ENCODE measurements at places on chromosomes 16 and 17.

DNA sequence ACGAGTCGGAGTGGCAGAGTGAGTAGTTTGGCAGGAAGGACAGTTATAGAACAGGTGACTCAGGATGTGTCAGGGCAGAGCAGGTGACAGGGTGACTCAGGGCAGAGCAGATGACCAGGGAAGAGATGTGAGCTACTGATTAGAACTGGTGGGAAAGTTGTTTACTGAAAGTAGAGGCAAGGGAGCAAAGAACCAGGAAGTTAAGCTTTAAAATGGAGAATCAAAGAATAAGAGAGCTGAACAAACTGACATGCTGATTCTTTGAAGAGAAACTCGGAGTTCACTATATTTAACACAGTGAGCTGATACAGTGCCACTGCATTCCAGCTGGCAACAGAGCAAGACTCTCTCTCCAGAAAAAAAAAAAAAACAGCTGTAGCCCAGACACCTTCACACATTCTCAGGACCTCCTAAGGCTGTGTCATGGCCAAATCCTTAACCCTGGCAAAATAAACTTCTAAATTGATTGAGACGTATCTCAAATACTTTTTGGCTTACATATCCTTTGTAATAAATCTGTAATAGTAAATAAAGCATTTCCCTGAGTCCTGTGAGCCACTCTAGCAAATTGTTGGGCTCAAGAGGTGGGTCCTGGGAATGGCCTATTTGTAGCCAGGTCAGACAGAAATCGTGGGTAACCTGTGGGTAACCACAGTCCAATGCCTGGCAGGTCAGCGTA, 12.3 kb upstream of the UBE2I start:
- no peak for DNase-seq

- DNase-seq = no peak
Measured at GRCh38 chr16:78142788-78143187, 43.3 kb downstream of the WWOX start.

- no peak for DNase-seq
Measured at GRCh38 chr17:7651097-7651664, 455 bp downstream of the ATP1B2 start.

DNA sequence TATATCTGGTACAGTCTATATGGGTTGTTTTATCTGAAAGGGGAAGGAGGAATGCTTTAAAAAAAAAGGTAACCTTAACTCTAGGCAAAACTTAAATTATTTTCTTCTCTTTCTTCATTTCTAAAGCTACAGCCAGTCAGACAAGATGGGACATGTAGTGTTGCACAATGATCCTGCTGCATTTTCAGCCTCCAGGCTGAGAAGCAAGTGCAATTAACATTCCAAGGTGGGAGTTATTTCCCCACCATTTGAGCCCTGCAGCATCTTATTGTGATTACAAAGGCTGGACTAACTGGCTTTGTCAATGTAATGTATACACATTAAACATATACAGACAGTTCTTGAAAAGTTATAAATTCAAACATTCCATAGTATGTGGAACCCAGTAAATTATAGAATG, 22.6 kb upstream of the NF1 start:
- no peak for DNase-seq

GRCh38 chr16:81457326-81458133, 12.9 kb downstream of the CMIP start:
- DNase-seq = no peak

GRCh38 chr17:57463103-57463885, 207.0 kb downstream of the MSI2 start:
- no peak for DNase-seq

- DNase-seq = no peak
Measured at GRCh38 chr16:2092256-2092620, 43.5 kb downstream of the PKD1 start.

DNA sequence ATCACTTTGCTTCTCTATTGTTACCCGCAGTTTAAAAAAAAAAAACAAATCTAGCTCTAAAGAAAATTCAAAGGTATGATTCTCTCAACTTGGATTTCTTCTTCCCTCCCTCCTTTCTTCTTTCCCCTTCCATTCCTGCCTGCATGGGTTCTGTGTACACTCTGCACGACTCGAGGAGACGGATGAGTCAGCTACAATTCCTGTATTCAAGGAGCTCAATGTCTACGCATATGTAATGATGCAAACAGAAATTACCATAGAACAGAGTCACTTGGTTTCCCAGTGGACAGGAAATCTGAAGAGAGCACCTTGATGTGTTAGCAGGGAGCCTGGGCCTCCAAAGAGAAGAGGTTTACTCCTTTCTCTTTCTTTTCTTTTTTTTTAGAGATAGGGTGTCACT, 92.3 kb downstream of the VPS53 start:
- peak; percentile 0 for DNase-seq

GRCh38 chr17:27353033-27353460, 59.1 kb downstream of the WSB1 start:
- DNase-seq = no peak

GRCh38 chr16:79042886-79043285, 557.7 kb downstream of the MAF start:
- DNase-seq = no peak

GRCh38 chr17:31211352-31212012, 85.6 kb downstream of the OMG start:
- peak; percentile 19 for DNase-seq

DNA sequence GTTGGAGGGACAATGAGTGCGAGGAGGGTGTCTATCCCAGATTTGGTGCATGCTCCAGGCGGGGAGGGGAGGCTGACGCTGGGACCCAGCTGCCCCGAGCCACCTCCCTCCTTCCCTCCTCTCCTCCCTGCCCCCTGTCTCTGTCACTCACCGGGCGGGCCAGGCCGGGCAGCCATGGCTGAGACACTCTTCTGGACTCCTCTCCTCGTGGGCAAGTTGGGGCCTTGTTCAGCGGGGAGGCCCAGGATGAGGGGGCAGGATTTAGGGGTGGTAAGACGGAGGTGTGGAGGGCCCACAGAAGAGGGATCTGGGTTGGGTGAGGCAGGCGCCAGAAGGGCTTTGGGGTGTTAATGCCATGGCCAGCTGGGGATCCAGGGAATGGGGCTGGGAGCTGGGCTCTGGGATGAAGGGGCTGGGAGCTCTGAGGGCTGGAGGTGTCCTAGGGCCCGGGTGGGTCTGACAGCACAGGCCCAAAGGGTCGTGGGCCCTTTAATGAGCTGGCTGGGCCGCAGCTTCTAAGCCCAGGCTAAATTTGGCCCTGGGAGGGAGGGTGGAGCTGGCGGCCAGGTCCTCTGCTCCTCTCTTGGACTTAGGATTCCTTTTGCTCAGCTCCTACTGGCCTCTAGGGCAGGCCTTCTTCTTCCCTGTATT, at the start of gene SGCA:
Gene SGCA, plus strand, starts transcription at position 139 of the 651 bp plus-strand sequence. Its CDS starts 36 bp downstream, at position 175.
- no peak for DNase-seq

DNA sequence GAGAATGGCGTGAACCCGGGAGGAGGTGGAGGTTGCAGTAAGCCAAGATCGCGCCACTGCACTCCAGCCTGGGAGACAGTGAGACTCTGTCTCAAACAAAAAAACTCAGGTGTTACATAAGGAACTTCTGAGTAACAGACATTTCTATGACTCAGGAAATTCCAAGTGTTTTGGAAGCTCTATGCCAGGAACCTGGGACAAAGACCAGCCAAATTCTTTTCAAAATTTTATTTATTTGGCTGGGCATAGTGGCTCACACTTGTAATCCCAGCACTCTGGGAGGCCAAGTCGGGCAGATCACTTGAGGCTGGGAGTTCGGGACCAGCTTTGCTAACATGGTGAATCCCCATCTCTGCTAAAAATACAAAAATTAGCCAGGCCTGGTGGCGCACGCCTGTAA, 5.2 kb upstream of the SH2B1 start:
- no peak for DNase-seq

Data from NCI-H526 treated with DMSO at 0.1 percent for 48 hours (cell line).